ENCODE measurements at places on chromosomes 7 and 10.

GRCh38 chr10:132236881-132237280 is 50.1 kb downstream of the DPYSL4 start:
- DNase-seq: no peak

DNA sequence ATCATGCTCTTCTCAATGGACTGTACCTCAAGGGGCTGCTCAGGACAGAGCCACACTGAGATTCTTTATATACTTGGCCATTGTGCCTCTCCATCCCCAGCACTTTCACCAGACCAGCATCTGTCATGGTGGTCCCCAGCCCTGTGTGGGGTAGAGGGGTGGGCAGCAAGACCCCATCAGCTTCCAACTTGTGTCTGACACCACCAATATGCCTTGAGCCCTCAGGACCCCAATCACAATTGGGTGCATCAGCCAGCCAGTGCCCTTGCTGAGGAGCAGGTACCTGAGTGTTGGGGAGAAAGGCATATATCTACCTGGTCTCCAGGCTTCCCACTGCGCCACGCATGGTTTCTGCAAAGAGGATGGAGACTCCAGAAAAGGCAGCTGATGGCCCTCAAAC is 56.3 kb downstream of the GRID1 start:
- no peak for DNase-seq

GRCh38 chr10:32851301-32851700 is 106.7 kb downstream of the ITGB1 start:
- DNase-seq: no peak

GRCh38 chr10:71580415-71580814 is 139.2 kb downstream of the C10orf105 start:
- no peak for DNase-seq

DNA sequence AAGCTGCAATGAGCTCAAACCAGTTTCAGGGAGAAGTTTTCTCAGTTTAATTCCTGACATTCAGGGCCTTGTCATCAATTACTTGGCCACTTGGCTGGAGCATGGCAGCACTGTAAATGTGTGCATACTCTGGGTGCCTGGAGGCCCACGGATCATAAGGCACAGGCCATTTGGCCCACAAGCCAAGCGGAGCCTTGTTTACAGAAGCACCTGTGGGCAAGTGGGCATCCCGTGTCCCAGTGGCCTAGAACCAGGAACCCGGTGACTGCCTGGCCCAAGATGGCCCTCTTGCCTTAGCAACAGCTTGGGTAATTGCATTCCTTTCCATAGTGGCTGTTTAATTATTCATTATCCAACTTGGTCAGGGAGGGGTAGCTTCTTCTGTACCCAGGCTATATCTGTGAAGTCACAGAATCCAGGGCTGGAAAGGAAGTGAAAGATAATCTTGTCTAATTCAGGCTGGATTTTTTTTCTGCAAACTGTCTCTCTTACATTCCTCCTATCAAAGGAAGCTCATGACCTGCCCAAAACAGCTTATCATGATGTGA is 426.4 kb upstream of the ZMIZ1 start:
- DNase-seq: no peak

Data from NCI-H1694 treated with DMSO at 0.1 percent for 48 hours (cell line).